ENCODE measurements at places on chromosomes 6 and 20.

GRCh38 chr6:96394727-96395126, 126.9 kb upstream of the UFL1 start:
- no peak for DNase-seq

DNA sequence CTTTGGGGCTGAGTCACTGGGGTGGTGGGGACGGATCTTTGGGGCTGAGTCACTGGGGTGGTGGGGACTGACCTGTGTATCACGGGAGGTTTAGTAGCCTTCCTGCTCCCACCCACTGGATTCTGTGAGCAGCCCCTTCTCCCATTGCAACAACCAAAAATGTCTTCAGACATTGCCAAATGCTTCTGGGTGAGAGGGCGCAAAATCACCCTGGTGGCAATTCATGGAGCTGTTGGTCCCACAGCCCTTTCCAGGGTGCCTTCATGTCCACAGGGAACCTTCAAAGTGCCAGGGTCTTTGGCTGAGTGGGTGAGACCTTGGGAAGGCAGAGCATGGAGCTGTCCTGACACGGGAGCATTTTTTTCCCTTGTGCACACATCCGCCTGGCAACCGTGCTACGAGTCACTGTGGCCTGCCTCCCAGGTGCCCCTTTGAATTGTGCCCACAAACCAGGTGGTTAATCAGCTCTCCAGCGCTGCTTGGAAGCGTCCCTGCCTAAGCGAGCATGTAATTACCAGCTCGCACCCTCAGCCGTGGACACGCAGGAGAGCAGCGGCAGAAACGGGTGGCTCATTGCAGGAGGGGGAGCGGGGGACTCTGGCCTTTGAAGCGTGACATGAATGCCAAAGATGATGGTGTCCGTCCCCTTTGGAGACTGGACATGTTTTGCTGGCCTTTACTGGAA, 27.4 kb upstream of the APCDD1L start:
- peak; percentile 41 for DNase-seq

DNA sequence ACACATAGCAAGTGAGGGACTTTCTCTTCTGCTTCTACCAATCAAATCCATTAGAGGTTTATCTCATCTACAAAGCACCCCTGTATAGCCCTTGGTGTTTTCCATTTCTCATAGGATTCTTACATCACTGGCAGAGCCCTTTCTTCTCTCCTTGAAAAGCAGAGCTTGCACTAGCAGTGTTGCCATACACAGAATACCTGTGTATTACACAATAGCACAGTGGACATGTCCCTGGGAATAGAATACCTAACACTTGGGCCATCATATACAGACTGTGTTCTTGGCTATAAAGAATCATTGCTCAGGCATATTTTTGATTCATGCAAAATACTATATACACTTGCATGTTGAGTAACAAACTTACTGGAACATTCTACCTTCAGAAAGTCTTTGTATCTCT, 582.0 kb downstream of the KIF16B start:
- DNase-seq = no peak

DNA sequence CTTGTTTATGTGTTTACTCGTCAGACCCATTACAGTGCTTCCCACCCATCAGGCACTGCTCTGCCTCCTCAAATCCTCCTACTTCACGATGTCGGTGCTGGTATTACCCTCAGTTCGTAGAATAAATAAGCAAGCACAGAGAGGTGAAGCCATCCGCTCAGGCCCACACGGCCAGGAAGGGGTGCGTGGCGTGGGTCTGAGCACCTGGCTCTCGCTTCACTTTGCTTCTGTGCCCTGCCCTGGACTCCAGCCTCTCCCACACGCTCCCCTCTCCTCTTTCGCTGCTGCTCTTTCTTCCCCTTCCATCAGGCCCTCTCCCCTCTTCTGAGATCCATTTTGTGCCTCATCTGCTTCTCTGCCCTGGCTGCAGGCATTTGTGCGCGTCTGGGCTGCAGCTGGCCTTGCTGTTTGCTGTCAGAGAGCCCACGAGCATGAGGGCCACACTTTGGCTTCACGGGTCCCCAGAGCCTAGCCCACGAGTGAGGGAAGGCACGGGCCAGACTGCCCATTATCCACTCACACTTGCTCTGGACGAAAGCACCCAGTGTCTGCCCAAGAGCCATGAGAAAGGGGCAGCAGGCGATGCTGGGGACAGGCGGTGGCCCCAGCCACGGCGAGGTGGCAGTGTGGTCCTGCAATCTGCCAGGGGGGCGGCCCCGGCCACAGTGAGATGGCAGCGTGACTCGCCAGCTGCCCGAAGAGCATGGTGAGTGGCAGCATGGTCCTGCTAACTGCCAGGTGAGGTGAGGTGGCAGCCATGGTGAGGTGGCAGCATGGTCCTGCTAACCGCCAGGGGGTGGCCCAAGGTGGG, 96.2 kb upstream of the MPC1 start:
- DNase-seq = no peak

- DNase-seq = no peak
Observed at GRCh38 chr6:169000022-169000421, 253.6 kb downstream of the THBS2 start.

GRCh38 chr6:402901-403658, 11.5 kb downstream of the IRF4 start:
- no peak for DNase-seq

GRCh38 chr20:53847139-53847836, 223.1 kb downstream of the BCAS1 start:
- no peak for DNase-seq

- DNase-seq = no peak
Observed at GRCh38 chr6:145031962-145032361, 703.4 kb downstream of the EPM2A start.

GRCh38 chr20:38579921-38580320, 1.1 kb upstream of the ADIG start:
- DNase-seq = no peak

- DNase-seq = no peak
Observed at GRCh38 chr6:41757931-41758640, 10.9 kb upstream of the PGC start.

DNA sequence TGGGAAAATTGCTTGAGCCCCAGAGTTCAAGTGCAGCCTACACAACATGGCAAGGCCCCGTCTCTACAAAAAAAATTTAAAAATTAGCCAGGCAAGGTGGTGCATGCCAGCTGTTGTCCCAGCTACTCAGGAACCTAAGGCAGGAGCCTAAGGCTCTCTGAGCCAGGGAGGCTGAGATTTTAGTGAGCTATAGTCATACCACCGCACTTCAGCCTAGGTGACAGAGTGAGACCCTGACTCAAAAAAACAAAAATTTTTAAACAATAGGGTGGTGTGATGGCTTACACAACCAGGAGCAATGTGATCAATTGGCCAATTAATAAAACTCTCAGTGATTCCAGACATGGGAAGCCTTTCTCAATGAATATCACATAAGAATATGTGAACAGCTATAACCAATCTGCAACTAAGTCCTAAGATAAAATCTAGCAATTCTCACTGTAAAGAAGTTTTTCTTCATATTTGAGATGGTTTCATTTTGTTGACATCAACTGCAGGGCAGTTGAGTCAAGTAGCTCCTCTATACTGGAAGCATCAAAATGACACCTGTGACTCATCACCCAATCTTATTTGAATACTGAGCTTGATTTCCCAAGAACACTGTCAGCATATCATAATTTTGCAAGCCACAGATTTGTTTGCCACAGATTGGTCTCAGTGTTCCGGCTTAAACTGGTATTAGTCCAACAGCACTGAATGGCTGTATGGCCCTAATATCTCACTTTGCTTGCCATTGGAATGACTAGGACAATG, 169.0 kb upstream of the GJE1 start:
- peak; percentile 14 for DNase-seq

- DNase-seq = no peak
Observed at GRCh38 chr6:47922391-47922790, 140.6 kb downstream of the OPN5 start.

DNA sequence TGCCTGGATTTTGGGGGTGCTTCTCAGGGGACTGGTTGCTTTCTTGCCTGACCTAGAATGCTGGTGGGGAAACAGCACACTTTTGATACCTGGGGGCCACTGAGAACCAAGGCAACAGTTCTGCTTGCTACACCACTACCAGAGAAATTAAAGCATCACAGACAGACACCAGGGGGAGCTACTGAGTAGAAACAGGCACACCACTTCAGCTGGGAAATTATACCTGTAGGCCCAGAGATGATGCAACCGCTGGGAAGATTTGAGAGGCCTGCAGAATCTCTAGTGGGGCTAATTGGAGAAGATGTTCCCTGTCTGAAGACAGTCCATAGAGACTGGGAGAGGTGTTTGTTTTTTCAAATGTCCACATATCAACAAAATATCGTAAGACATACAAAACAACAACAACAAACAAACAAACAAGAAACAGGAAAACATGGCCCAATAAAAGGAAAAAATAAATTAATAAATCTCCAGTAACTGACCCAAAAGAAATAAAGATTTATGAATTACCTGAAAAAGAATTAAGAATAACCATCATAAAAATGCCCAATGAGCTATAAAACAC, 129.4 kb upstream of the RIN2 start:
- peak; percentile 60 for DNase-seq

DNA sequence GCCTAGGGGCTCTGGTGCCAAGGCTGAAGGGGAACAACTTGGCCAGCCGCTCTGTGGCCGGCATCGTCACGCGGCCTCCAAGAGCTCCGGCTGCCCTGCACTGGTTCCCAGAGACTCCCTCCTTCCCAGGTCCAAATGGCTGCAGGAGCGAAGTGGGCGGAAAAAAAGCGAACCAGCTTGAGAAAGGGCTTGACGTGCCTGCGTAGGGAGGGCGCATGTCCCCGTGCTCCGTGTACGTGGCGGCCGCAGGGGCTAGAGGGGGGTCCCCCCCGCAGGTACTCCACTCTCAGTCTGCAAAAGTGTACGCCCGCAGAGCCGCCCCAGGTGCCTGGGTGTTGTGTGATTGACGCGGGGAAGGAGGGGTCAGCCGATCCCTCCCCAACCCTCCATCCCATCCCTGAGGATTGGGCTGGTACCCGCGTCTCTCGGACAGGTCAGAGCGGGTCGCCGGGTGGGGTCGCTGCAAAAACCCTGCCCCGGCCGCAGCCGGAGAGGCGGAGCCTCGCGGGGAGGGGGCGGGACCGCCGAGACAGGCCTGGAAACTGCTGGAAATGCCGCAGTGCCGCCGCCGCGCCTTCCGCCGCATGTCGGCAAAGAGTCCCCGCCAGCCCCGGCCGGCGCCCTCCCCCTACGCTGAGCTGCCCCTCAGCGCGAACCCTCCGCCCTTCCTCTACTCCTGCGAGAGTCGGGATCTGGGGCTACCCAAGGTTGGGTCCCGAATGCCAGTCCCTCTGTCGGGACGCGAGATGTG, 814 bp upstream of the HSP90AB1 start:
- peak; percentile 83 for DNase-seq

DNA sequence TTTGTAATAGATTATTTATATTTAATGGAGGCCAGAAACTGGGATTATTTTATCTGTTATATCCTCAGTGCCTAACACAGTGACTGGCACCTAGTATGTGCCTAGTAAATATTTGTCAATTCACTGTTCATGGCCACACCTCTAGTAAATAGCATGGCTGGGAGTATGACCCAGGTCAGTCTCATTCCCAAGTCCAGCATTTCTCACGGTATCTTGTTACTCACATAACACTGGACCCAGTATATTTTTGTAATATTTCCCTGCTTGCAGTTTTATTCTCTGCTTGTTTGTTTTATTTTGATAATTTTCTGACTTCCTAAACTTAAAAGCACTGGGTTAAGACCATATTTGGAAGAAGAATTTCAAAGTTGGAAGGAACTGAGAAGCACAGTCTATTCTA, 47.7 kb downstream of the CTNNBL1 start:
- DNase-seq = no peak

- DNase-seq = no peak
Observed at GRCh38 chr6:22221630-22222029, 75.2 kb downstream of the PRL start.

DNA sequence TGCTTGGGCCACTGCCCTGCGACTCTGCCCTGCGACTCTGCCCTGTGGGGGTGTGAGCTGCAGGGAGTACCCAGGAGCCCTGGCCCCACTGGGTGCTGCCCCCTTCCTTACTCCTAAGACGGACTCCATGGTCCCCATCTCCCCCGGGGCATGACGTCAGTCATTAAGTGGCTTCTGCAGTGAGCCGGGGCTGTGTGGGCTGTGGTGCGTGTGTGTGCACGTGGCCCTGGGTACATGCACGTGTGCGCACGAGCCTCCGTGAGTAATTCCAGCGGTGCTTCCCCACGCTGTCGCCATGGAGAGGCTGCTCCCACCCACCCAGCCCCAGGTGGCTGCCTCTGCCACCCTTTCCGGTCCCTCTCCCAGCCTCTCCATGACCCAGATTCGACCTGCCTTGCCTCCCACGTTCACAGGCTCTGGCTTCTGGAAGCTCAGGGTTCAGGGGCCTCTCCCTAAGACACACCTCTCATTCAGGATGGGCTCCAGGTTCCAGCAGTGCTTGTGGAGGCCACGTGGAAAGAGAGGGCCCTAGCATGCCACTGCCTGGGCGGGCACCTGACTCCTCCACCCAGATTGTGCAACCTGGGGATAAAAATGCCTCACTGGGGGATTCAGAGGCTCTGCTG, 88.3 kb downstream of the DLGAP4 start:
- DNase-seq = no peak

DNA sequence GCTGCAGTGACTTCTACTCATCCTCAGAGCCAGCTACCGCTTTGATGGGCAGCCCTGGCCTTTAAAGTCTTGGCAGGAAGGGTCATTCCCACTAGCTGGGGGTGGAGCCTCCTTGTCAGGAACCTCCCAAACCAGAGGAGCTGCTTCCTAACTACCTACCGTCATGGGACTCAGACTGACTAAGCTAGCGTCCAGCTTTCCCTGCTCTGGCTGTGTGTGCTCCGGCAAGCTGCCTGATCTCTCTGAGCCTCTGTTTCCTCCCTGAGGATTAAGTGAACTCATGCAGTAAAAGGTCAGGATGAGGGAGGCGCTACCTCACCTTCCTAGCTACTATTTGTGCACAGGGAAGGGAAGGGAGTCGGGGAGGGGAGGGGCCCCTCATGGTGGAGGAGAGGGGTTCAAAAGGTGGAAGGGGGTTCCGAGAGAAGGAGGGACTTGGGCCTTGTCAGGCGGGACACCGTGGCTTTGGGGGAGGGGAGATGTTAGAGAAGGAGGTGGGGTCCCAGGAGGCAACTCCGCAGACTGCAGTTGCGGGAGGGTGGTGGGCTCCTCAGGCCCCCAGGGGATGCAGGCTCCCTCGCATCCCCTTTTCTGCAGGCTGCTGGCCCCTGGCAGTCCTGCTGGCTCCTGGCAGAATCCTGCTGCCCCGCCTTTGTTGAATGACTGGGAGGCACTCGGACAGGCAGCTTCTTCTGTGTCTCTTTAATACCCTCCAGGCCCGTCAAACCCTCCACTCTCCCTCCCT, 9.8 kb downstream of the DUSP15 start:
- DNase-seq = peak; percentile 64

GRCh38 chr6:149961728-149962425, 1.9 kb upstream of the ULBP1 start:
- peak; percentile 57 for DNase-seq

- no peak for DNase-seq
Observed at GRCh38 chr6:90722648-90723047, 135.8 kb upstream of the MAP3K7 start.

- DNase-seq = peak; percentile 36
Observed at GRCh38 chr6:45192556-45192955, 135.6 kb upstream of the RUNX2 start.
